H4 (cell line): ENCODE measurements at places on chromosomes 11 and 22. TPM values are rescaled to one million over a fixed set of nuclear protein-coding genes. Genes with fewer than 3 reads are reported as not detected.

DNA sequence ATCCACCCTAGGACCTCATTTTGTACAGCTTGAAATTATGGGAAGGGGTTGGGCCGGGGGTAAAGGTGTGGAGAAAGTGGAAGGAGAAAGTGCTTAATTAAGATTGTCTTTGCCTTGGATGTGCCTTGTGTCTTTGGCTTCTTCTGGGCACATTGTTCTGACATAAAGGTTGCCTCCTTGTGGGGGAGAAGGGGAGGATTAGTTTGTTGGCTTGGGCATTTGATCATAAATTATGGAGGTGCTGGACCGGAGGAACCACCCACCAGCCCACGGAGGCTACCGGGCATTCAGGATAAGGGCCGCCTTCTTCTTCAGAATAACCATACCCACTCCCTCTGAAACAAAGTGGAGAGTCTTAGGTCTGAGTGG is 1.3 kb downstream of the PAFAH1B2 start:
- peak; percentile 39 for DNase-seq

DNA sequence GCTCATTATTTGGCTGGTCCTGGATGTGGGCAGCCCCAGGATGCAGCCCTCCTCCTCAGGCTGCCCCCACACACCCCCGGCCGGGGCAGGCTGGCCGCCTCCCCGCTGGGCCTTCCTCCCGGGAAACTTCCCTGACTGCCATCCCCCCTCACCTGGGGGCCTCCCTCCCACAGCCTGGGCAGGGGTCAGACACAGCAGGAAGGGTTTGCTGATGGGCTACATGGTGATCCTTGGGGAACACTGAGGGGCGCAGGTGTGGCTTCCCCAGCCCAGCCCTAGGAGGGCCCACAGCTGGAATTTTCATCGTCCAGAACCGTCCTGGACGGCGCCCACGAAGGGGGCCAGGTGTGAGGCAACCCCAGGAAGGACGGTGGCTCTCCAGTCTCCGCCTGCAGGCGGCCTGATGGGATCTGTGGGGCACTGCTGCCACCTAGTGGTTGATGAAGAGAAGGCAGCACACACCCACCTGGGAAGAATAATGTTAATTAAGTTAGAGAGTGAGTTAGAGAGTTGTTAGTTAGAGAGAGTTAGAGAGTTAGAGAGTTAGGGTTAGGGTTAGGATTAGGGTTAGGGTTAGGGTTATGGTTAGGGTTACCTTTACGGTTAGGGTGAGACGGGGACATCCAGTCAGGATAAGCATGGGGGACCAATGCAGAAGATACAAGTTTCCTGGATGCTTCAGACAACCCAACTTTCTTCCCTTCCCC is 75.9 kb upstream of the PRR5 start:
- DNase-seq = peak; percentile 48

DNA sequence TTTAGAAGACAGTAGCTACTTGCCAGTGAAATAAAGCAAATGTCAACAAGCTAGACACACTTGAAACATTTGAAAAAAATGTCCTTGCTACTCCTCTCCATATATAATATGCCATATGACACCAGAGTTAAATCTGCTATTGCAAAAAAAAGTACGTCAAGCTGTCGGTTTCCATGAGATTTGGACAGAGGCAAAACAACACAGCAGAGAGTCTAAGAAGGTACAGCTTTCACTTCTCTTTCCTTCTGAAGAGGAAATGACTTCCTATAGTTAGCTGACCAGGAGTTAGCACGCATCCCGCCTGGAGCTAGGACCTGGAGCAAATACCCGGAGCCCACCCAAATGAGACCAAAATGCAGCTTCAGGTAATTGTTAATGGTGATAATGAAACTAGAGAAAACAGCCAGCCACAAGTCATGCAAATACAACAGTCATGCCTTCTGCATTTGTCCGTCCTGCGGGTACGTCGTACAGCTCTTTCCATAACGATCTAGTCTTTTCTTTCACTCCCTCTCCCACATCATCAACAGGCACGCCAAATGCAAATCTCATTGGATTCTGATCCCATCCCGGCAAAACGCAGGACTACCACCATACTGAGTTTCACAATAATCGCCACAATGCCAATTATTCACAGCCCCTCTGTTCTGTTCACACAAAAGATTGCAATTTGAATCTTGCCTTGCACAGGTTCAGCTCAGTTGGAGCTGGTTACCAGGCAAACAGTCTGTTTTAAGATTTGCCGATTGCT is 395.0 kb upstream of the CCDC90B start:
- DNase-seq = peak; percentile 6

The BATF2 gene
- 1.8 and 2.3 TPM in 2 replicates for total RNA-seq

- DNase-seq = peak; percentile 91
Observed at GRCh38 chr22:41557401-41558240, 3.2 kb upstream of the CSDC2 start.

The PIH1D2 gene
- 1.4 and 2.1 TPM in 2 replicates for total RNA-seq

GRCh38 chr11:15199693-15200092 is 85.0 kb downstream of the INSC start:
- DNase-seq = peak; percentile 60
